Activated CD4-positive, alpha-beta T cell treated with anti-CD3 and anti-CD28 coated beads, Interleukin-2, amount 10 ng/mL, durations not matched to agents 24 days and 14 days (primary cell): ENCODE measurements at places on chromosomes 11 and 22. TPM values are rescaled to one million over a fixed set of nuclear protein-coding genes. Genes with fewer than 3 reads are reported as not detected.

EHF gene
- total RNA-seq = not detected in 2 replicates

GRCh38 chr11:44574610-44575287, 9.3 kb downstream of the CD82 start:
- no peaks in the 10 kb centered on the region for H3K27me3 ChIP-seq
- peak overlapping the region; percentile 95 for H3K27ac ChIP-seq
- peak overlapping the region; percentile 80 for H3K4me3 ChIP-seq
- peak; percentile 88 for DNase-seq

WNT7B gene
- total RNA-seq = not detected in 2 replicates

GSTT4 gene
- total RNA-seq = not detected in 2 replicates

DNA sequence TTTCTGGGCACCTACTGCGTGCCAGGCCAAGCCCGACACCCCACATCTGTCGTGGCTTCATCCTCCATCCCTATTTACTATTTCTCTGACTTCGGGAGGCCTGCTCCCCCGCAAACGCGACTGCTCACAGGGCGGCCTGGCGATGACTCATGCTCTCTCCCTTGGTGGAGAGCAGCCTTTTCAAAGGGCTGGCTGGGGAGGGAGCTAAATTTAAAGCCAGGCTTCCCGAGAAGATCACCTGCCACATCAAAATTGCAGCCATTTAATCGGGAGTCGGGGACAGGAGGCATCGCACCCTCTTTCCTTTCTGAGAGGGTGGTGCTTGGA, 24.9 kb upstream of the SHISAL1 start:
- peaks cover 2% of the 10 kb centered on the region for H3K4me1 ChIP-seq
- H3K4me3 ChIP-seq = no peak overlapping the region
- no peaks in the 10 kb centered on the region for H3K36me3 ChIP-seq
- no peak for DNase-seq
- peaks cover 6% of the 10 kb centered on the region for H3K27me3 ChIP-seq
- H3K27ac ChIP-seq = no peak overlapping the region

LMO2 gene
- total RNA-seq = not detected in 2 replicates

- DNase-seq = no peak
- no peak overlapping the region for H3K27ac ChIP-seq
- H3K27me3 ChIP-seq = peaks cover 2% of the 10 kb centered on the region
- no peaks in the 10 kb centered on the region for H3K4me1 ChIP-seq
- H3K36me3 ChIP-seq = no peaks in the 10 kb centered on the region
- no peak overlapping the region for H3K4me3 ChIP-seq
These were observed 49.9 kb upstream of the LDLRAD3 start for GRCh38 chr11:35893796-35894475.

- no peak overlapping the region for H3K27ac ChIP-seq
- no peak for DNase-seq
- H3K4me1 ChIP-seq = peaks cover 19% of the 10 kb centered on the region
- H3K27me3 ChIP-seq = no peaks in the 10 kb centered on the region
- H3K4me3 ChIP-seq = no peak overlapping the region
These were observed 37.0 kb downstream of the GAB2 start for GRCh38 chr11:78380615-78381051.

AP5B1 gene
- 20.1 and 21.1 TPM in 2 replicates for total RNA-seq

GRCh38 chr11:123601136-123601535, 53.3 kb downstream of the SCN3B start:
- H3K27ac ChIP-seq = no peak overlapping the region
- H3K4me3 ChIP-seq = no peak overlapping the region
- no peaks in the 10 kb centered on the region for H3K27me3 ChIP-seq
- DNase-seq = no peak

OR51I1 gene
- total RNA-seq = not detected in 2 replicates

NRIP3 gene
- total RNA-seq = 4.8 and 5.3 TPM in 2 replicates

TSPAN32 gene
- total RNA-seq = 2.4 and 2.6 TPM in 2 replicates

GRCh38 chr22:46070803-46071450, 79.4 kb upstream of the PPARA start:
- H3K4me3 ChIP-seq = peak overlapping the region; percentile 84
- peaks cover 27% of the 10 kb centered on the region for H3K4me1 ChIP-seq
- no peaks in the 10 kb centered on the region for H3K27me3 ChIP-seq
- H3K27ac ChIP-seq = peak overlapping the region; percentile 87

GRCh38 chr11:28983780-28984179, 875.6 kb downstream of the METTL15 start:
- no peak for DNase-seq
- no peaks in the 10 kb centered on the region for H3K27me3 ChIP-seq
- H3K27ac ChIP-seq = no peak overlapping the region
- H3K36me3 ChIP-seq = no peaks in the 10 kb centered on the region

- H3K27me3 ChIP-seq = peaks cover 33% of the 10 kb centered on the region
- no peak within 1 kb of the TSS for H3K27ac ChIP-seq
- no peaks in the 10 kb centered on the region for H3K36me3 ChIP-seq
- DNase-seq = no peak
These were observed at the start of gene ANO5 for GRCh38 chr11:22192642-22193347. Gene ANO5 (plus strand): TSS chr11:22193085. CDS start chr11:22193493, 408 bp downstream.

GRCh38 chr11:45927332-45927683, 4.9 kb downstream of the LARGE2 start:
- peak; percentile 57 for DNase-seq
- H3K27me3 ChIP-seq = peaks cover 17% of the 10 kb centered on the region
- H3K4me1 ChIP-seq = peaks cover 18% of the 10 kb centered on the region
- H3K36me3 ChIP-seq = peaks cover 5% of the 10 kb centered on the region

GRCh38 chr11:7306900-7307299, 55.2 kb downstream of the SYT9 start:
- no peak for DNase-seq
- no peaks in the 10 kb centered on the region for H3K4me1 ChIP-seq
- H3K27ac ChIP-seq = no peak overlapping the region
- H3K4me3 ChIP-seq = no peak overlapping the region
- no peaks in the 10 kb centered on the region for H3K27me3 ChIP-seq

TXN2 gene
- total RNA-seq = 96.5 and 98.7 TPM in 2 replicates

DNA sequence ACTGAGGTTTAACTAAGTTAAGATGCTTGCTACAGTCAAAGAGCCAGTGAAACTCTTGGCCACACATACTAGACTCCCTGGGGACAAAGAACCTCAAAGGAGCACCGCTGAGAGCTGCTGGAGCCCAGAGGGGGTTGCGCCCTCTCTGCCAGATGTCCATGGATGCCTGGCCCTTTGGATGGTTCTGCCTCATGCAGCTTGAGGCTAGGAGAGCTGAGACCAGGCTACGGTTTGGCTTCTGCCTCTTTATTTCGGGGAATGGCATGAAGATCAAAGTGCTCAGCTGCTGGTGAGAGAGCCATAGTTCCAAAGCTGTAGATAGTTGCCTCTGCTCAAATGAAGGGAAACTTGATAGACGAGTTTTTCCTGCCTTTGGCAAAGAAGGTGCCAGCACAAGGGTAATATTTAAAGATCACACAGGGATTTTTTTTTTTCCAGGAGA, 43.0 kb downstream of the RASSF10 start:
- H3K27me3 ChIP-seq = peaks cover 14% of the 10 kb centered on the region
- H3K4me3 ChIP-seq = no peak overlapping the region
- peaks cover 3% of the 10 kb centered on the region for H3K4me1 ChIP-seq
- no peak overlapping the region for H3K27ac ChIP-seq

ESAM gene
- total RNA-seq = 0.24 TPM in 1 of 2 replicates, not detected in the other

SLC5A1 gene
- not detected in 2 replicates for total RNA-seq

RTN4RL2 gene
- total RNA-seq = 0.23 and 0.26 TPM in 2 replicates

DNA sequence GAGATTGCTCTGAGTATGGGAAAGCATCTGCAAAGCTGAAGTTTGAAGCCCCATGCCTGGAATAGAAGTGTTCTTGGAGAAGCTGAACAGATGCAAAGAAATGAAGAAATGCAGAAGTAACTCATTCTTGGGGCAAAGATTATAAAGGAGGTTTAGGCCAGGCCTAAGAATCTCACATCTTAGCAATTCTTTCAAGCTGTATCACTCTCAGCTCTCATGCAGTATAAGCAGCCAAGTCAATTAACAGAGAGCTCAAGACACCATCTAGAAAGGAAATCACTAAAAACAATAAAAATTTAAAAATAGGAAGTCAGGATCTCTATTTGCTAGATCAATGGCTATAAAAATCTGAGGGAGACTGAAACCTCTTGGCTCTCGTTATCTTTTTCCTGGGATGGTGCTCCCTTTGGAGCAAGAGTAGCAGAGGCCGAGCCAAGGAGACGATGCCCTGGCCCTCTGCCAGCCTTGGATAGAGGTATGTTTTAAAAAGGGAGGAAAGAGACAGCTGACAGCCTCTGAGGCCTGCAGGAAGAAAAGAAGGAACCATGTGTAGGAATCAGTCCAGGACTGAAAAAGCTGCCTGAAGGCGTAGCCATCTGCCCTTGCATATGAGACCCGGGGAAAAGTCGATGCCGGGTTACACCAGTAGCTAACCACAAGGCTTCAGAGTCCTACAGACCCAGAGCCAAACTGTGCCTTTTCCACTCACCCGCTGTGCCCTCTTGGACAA, 229.8 kb downstream of the BLID start:
- no peaks in the 10 kb centered on the region for H3K4me1 ChIP-seq
- H3K4me3 ChIP-seq = no peak overlapping the region
- no peak for DNase-seq
- no peak overlapping the region for H3K27ac ChIP-seq
- no peaks in the 10 kb centered on the region for H3K27me3 ChIP-seq
- no peaks in the 10 kb centered on the region for H3K36me3 ChIP-seq

DNA sequence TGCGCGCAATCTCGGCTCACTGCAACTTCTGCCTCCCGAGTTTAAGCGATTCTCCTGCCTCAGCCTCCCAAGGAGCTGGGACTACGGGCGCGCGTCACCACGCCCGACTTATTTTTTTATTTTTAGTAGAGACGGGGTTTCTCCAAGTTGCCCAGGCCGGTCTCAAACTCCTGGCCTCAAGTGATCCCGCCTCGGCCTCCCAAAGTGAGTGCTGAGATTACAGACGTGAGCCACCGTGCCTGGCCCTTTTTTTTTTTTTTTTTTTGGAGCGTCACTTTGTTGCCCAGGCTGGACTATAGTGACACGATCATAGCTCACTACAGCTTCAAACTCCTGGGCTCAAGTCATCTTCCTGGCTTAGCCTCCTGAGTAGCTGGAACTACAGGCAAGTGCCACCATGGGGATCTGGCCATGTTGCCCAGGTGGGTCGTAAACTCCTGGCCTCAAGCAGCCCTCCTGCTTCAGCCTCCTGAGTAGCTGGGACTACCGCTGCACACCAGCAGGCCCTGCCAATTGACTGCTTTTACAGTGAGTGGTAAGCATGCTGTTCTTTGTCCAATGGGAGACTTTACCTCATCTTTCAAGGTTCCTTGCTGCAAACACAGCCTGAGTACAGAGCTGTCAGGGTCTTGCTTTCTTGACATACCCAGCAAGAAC, 600 bp upstream of the CENPM start:
- peak overlapping the region; percentile 94 for H3K27ac ChIP-seq
- no peaks in the 10 kb centered on the region for H3K27me3 ChIP-seq
- H3K4me1 ChIP-seq = peaks cover 45% of the 10 kb centered on the region

GRCh38 chr11:66011239-66011784, 496 bp upstream of the CST6 start:
- peaks cover 2% of the 10 kb centered on the region for H3K36me3 ChIP-seq
- no peak overlapping the region for H3K27ac ChIP-seq
- H3K27me3 ChIP-seq = peaks cover 21% of the 10 kb centered on the region
- no peaks in the 10 kb centered on the region for H3K4me1 ChIP-seq
- no peak overlapping the region for H3K4me3 ChIP-seq
- DNase-seq = no peak

- H3K27ac ChIP-seq = no peak overlapping the region
- DNase-seq = no peak
- no peak overlapping the region for H3K4me3 ChIP-seq
- no peaks in the 10 kb centered on the region for H3K36me3 ChIP-seq
These were observed 93.8 kb upstream of the LRRC55 start for GRCh38 chr11:57087991-57088390.
